M059J (cell line): ENCODE measurements at places on chromosomes 13 and 19.
A peak's percentile ranks its signal among the peaks of the same experiment; 100 is the strongest.

- no peak for DNase-seq
Measured at GRCh38 chr19:13071444-13072187, 31.0 kb downstream of the LYL1 start.

DNA sequence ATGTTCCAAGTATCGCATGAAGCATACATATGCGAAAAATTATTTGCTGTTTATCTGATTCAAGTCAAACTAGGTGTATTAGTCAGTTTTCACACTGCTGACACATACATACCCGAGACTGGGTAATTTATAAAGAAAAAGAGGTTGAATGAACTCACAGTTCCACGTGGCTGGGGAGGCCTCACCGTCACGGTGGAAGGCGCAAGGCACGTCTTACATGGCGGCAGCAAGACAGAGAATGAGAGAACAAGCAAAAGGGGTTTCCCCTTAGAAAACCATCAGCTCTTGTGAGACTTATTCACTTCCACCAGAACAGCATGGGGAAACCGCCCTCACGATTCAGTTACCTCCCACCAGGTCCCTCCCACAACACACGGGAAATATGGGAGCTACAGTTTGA lies 13.0 kb upstream of the PROZ start:
- DNase-seq, result no peak

DNA sequence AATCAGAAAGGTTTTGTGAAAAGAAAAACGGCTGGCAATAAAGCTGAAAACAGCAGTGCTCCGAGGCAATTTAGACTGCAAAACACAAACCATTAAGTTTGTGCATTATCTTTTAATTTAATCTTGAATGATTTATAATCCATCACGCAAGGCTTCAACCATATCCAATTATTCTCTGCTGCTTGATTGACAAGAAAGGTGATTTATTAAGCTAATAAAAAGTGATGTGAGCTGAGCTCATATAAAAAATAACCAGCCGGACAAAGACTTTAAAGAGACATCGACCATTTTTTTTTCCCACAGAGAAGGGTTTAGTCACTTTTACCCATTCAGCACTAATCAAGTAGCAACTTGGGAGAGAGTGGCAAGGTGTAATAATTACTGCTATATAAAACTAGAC lies 33.6 kb downstream of the TSHZ3 start:
- DNase-seq, result no peak

DNA sequence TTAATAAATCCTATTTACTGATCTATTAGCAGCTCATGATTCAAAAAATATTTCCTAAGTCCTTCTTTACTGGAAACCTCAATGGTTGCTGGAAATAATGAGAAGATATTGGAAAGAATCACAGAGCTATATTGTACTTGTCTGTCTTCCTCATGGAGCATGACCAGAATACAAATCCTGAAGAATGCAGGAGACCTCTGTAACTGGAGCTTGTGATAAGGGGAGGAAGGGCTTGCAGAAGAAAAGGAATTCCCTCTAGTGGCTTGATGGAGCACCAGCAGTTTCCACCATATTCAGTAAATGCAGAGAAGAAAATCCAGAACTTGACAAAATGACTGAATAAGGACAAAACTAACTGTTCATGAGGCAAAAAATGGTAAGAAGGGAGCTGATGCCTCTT lies 1333.1 kb downstream of the EFNB2 start:
- DNase-seq, result peak; percentile 34

- peak; percentile 28 for DNase-seq
Measured at GRCh38 chr13:31982124-31982523, 49.5 kb upstream of the FRY start.

GRCh38 chr19:17803264-17803896 lies 8.4 kb downstream of the B3GNT3 start:
- DNase-seq, result no peak

DNA sequence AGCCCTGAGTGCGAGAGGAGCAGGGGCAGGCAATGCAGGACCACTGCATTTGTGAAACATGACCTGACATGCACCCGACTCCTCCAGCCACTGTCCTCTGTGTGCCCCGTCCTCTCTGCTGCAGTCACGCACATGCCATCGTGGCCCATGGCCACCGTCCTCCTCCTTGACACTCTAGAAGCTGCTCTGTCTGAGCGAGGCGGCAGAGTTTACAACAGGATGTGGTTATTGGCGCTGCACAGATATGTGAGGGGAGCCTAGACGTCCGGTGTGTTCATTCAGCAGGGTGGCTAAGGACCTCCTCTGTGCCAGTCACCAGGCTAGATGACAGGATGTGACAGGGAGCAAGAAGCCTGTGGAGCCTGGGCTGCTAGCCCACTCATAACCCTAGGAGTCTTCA lies 277.8 kb downstream of the FOXO1 start:
- DNase-seq, result peak; percentile 82

GRCh38 chr19:34263745-34264237 lies 9.4 kb downstream of the GARRE1 start:
- no peak for DNase-seq

DNA sequence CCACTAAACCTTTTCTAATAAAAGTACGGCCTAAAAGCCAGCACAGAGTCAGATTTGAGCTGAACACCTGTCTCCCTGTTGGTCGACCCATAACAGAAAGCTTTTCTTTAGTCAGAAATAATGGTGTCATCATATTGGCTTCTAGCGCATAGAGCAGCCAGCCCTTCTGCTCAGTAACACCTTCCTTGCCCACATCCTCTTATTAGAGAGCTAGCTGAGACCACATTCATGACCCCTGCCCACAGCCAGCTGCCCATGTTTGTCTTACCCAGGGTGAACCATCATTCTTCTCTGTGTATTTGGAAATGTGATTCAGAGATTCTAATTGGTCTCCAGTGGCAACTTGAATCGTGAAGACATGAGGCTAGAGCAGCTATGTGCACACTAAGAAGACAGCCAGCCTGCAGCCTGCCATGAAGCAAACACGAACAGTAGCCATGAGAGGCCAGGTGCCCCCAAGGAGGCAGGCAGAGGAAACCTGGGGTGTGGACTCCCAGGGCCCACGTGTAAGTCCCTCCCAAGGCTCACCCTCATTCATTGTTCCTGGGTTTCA lies 82.3 kb upstream of the PDCD5 start:
- DNase-seq, result peak; percentile 19

- DNase-seq, result no peak
Measured at GRCh38 chr13:39462428-39462827, 140.6 kb downstream of the LHFPL6 start.

DNA sequence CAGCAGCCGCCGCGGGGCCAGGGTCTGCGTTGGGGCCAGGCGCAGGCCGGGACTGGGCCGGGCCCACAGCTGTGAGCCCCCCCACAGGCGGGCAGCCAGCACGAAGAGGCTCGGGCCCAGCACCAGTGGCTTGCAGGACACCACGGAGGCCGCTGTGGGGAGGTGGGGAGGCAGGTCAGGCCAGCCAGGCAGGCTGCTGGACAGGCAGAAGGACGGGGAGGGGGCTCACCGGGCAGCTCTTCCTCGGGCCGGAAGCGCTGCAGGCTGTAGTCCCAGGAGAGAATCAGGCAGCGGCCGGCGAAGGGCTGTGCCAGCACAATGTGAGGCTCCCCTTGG lies 8.3 kb downstream of the LGI4 start:
- no peak for DNase-seq

GRCh38 chr13:99237981-99238662 lies 20.1 kb downstream of the GPR18 start:
- DNase-seq, result no peak

DNA sequence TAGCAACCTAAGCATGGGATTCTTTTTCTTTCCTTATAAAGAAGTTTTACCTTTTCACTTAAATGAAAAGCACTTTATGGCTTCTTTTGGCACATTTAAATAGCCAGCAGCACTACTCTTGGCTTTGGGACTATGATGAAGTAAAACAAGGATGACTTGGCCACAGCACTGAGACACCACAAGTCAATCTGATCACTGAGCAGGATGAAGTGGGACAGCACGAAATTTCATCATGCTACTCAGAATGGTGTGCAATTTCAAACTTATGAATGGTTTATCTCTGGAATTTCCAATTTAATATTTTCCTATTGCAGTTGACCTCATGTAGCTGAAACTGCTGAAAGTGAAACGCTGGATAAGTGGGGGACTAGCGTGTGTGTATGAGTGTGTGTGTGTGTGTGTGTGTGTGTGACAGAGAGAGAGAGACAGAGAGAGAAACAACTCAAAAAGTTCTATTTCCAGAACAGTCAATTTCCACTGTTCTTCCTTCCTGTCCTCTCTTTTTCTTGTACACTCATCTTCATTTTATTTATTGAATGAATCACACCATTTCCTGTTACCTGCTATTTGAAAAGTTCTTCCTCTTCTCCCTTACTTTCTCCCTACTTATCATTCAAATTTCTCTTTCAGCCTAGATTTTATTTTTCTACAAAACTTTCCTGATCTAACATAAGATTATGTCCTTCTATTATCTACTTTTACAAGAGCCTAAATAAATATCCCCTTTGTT lies 414.2 kb upstream of the MIR17HG start:
- DNase-seq, result no peak

DNA sequence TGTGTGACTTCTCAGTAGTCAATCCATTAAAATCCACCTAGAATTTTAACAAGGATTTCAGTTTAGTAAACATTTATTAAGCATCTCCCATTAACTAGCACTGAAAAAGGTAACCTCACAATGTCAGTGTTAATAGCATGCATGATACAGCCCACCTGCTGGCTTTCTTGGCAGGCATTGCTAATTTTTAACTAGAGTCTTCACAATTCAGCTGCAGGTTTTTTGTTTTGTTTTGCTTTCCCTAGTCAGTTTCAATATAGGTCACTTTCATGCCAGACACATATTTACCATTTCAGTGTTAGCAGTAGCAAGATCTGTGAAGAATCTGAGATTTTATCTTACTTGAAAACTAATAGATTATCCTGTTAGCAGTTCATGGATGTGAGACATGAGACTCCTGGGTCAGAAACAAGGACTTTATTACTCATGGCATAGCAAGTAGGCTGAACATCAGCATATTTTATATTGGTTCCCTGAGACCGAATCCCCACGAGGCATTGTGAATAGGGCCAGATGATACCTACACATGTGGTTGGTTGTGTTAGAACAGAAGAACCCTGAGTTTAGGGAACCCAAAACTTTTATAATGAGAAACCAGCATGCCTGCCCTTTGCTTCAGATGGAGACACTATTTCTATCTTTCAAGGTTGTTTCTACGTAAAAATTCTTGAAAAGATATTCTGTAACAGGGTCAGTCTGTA lies 198.0 kb upstream of the HTR2A start:
- DNase-seq, result no peak

- DNase-seq, result no peak
Measured at GRCh38 chr19:16363133-16363851, 38.7 kb downstream of the KLF2 start.

GRCh38 chr13:97212601-97213040 lies 9.5 kb upstream of the MBNL2 start:
- peak; percentile 56 for DNase-seq

DNA sequence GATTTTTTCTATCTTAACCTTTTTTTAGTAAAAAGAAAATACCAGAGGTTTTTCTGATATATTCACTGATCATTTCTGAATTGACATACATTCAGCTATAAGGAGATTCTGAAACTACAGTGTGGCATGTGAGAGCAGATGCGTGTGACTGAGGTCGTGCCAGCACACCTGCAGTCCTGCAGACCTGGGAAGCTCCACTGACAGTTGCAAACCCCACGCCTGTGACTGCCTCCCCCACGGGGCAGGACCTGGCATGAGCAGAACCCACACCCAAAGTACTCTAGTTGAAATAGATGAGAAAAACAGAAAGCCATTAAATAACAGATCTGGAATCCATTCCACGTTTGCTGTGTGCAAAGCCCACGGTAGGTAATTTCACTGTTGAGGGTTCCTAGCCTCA lies 80.7 kb downstream of the TEX29 start:
- DNase-seq, result no peak

DNA sequence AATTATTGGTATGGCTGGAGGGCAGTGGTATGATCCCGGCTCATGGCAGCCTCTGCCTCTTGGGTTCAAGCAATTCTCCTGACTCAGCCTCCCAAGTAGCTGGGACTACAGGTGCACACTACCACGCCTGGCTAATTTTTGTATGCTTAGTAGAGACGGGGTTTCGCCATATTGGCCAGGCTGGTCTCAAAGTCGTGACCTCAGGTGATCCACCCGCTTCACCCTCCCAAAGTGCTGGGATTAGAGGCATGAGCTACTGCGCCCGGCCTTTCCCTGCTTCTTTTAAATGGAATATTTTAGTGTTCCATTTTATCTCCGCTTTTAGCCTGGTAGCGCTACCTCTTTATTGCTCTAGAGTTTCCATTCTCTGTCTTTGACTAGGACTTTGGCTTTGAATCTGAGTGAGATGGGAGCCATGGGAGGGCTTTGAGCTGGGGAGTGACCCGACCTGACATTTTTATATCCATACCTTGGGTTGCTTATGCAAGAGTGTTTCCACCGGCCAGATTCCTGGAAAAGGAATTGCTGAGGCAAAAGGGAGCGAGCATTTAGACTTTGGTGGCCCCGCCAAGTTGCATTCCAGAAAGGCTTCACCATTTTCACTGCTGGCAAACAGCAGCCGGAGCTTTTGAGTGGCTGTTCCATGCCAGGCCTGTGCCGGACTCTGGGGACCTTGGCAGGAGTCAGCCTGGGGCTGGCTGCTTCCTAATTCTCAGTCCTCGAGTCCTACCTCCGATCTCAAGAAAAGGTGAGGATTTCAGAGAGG lies 22.9 kb downstream of the BICRA start:
- no peak for DNase-seq

GRCh38 chr13:71867131-71867814 lies at the start of gene DACH1:
TSS of gene DACH1 (minus strand) at chr13:71867204.
- DNase-seq, result peak; percentile 61

DNA sequence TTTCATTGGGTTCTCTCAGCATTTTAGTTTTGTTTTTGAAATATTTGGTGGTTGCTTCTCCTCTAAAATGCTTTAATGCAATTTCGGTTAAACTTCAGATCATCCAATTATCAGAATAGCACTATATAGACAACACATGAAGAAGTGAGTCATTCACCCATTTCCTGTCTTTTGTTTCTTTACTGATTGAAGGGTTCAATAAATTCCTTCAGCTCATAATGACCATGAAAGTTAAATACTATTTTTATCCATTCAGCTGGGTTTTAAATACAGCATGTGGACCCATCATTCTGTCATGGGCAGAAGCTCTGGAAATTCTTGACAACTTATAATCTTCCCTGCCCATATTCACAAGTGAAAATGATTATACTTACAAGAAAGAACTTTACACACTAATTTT lies 187.2 kb downstream of the ITGBL1 start:
- peak; percentile 16 for DNase-seq

GRCh38 chr13:25253702-25254101 lies 33.6 kb downstream of the MTMR6 start:
- DNase-seq, result no peak

DNA sequence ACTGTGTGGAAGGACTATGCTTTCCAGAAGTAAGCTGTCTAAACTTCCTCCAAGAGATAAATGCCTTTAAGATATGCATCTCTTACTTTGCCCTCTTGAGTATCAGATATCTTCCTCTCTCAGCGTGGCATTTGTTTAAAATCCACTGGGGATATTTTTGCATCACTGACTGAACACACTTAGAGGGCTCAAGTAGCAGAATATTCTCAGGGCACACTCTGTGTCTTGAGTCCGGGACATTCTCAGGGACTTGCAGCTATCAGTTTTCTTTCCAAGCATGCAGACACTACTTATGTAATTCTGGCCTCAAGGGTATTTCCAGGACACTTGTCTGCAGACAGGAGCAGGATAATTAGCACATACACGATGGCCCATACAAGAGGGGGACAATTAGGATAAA lies 84.7 kb downstream of the ERCC5 start:
- DNase-seq, result no peak
